ENCODE measurements at places on chromosomes 3 and 15. TPM values are rescaled to one million over a fixed set of nuclear protein-coding genes. Genes with fewer than 3 reads are reported as not detected.

GRCh38 chr3:33186524-33187367 is 31.9 kb downstream of the SUSD5 start:
- H3K36me3 ChIP-seq = no peaks in the 10 kb centered on the region
- H3K27ac ChIP-seq = no peak overlapping the region
- DNase-seq = no peak
- no peaks in the 10 kb centered on the region for H3K4me1 ChIP-seq
- H3K27me3 ChIP-seq = peaks cover 14% of the 10 kb centered on the region

- DNase-seq = no peak
- no peaks in the 10 kb centered on the region for H3K36me3 ChIP-seq
- no peaks in the 10 kb centered on the region for H3K27me3 ChIP-seq
- no peak overlapping the region for H3K4me3 ChIP-seq
- H3K27ac ChIP-seq = no peak overlapping the region
Observed at GRCh38 chr3:144501467-144501866, 529.8 kb downstream of the DIPK2A start.

DNA sequence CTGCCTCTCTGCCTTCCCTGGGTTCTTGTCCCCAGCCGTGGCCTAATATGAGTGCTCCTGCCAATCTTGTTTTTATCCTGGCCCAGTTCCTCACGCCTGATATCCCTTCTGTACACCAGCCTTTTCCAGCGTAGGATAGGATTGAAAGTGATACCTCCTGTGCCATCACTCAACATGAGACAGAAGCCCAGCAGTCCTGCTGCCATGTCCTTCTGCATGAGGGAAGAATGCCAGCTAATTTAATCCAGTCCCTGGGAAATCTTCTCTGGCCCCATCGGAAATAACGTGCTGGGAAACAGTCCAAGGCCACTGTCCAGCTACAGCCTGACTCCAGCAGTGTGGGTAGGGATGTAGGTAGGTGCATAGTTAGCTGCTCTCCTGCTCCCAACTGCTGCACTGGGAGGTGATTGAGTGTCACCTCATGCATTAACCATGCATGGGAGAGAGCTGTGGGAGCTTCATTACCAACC is 92.0 kb upstream of the TPM1 start:
- H3K4me1 ChIP-seq = no peaks in the 10 kb centered on the region
- no peak overlapping the region for H3K27ac ChIP-seq
- DNase-seq = no peak
- no peaks in the 10 kb centered on the region for H3K36me3 ChIP-seq
- no peak overlapping the region for H3K4me3 ChIP-seq
- H3K27me3 ChIP-seq = peaks cover 28% of the 10 kb centered on the region

DNA sequence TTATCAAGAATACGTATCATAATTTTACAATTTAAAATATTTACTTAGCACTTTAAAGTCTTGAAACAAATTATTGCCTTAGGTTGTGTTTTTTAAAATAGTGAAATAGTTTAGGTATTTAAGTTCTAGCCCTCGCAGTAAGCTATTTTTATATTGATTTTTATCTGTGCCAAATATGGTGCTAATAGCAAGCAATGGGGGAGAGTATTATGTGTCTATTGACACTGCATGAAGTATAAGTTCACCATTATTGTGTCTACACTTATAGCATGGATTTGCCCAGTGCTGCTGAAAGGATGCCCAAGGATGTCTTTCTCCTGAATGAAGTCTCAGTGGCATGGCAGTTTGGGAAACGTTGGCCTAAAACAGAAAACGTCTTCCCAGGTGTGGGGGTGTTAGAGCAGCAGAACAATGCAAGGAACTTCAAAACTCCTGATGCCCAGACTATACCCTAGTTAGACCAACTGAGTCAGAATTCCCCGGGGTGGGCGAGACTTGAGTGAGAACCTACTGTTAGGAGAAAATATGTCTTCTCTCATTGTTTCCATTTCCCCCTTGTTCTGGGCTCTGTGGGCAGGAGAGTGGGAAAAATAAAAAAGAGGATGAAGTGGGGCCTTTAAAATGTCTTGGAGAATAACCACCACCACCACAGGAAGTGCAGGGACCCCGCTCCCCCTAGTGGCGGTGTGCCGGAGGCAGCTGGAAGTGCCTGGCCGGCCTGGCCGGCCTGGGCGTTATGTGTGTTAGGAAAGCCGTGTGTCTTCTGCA is 104.2 kb upstream of the SLC7A14 start:
- no peaks in the 10 kb centered on the region for H3K36me3 ChIP-seq
- no peak overlapping the region for H3K4me3 ChIP-seq
- H3K4me1 ChIP-seq = no peaks in the 10 kb centered on the region
- H3K27me3 ChIP-seq = no peaks in the 10 kb centered on the region
- no peak overlapping the region for H3K27ac ChIP-seq
- DNase-seq = peak; percentile 68

GRCh38 chr3:229183-229661 is 32.7 kb downstream of the CHL1 start:
- no peak overlapping the region for H3K4me3 ChIP-seq
- H3K27ac ChIP-seq = no peak overlapping the region
- H3K36me3 ChIP-seq = no peaks in the 10 kb centered on the region
- no peaks in the 10 kb centered on the region for H3K27me3 ChIP-seq
- no peaks in the 10 kb centered on the region for H3K4me1 ChIP-seq

- no peaks in the 10 kb centered on the region for H3K27me3 ChIP-seq
- no peak for DNase-seq
- H3K36me3 ChIP-seq = peaks cover 45% of the 10 kb centered on the region
- peak overlapping the region; percentile 14 for H3K4me3 ChIP-seq
- H3K27ac ChIP-seq = no peak overlapping the region
Observed at GRCh38 chr3:130743354-130743753, 3.3 kb downstream of the PIK3R4 start.

DNA sequence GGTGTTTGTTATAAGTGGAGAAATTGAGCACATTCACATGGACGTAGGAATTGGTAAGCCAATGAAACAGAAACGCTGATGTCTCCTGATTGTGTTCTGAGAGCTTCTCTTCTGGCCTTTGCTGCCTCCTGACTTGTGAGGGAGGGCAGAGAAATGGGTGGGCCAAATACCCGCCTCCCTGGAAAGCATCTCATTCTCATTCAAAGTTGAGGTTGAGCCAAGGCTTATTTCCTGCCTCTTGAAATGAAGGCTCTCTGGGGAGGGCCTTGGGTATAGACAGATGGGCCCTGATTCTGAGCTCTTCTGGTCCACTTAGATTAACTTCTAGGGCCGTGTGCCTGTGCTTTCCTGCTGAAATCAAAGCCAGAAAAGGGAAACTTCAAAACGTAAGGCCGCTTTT is 57.4 kb upstream of the MYZAP start:
- no peak for DNase-seq
- peaks cover 5% of the 10 kb centered on the region for H3K27me3 ChIP-seq
- H3K4me3 ChIP-seq = no peak overlapping the region

DNA sequence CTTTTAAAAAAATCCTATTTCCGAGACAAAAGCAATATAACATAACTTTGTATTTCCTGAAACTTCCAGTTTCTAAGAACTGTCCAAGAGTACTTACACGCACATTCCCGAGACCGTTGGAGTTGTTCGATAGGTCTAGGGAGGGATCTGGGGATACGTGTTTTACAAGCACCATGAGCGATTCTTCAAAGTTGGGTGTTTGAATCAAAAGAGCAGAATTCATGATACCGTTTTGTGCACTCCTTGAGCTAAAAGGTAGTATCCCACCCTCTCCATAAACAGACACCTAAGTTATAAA is 700 bp upstream of the EDEM1 start:
- no peak for DNase-seq
- peak overlapping the region; percentile 100 for H3K4me3 ChIP-seq
- H3K27me3 ChIP-seq = no peaks in the 10 kb centered on the region
- H3K4me1 ChIP-seq = peaks cover 17% of the 10 kb centered on the region
- H3K36me3 ChIP-seq = peaks cover 31% of the 10 kb centered on the region

- no peaks in the 10 kb centered on the region for H3K27me3 ChIP-seq
- no peak overlapping the region for H3K4me3 ChIP-seq
- no peak for DNase-seq
- H3K36me3 ChIP-seq = peaks cover 38% of the 10 kb centered on the region
Observed at GRCh38 chr3:46930945-46931403, 45.6 kb downstream of the CCDC12 start.

DNA sequence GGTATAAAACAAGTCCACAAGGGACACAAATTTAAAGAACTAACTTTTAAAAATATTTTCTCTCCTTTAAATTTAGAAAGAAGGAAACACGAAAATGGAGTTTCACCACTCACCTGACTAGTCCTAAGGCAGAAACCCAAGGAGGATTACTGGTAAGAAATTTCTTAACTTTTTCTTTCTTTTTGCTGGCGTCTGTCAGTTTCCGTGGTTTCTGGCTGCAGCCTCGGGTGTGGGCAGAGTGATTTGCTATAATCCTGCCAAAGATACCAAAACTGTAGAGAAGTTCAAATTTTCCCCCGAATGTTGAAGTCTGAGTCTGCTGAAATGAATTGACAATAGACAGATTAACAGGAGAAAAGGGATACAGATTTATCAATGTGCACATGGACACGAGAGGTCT is 843.6 kb upstream of the ALCAM start:
- no peaks in the 10 kb centered on the region for H3K27me3 ChIP-seq
- H3K27ac ChIP-seq = no peak overlapping the region
- no peak for DNase-seq
- H3K4me3 ChIP-seq = no peak overlapping the region
- no peaks in the 10 kb centered on the region for H3K4me1 ChIP-seq
- H3K36me3 ChIP-seq = no peaks in the 10 kb centered on the region

GRCh38 chr3:141380987-141381386 is 12.7 kb downstream of the ZBTB38 start:
- no peak overlapping the region for H3K4me3 ChIP-seq
- H3K4me1 ChIP-seq = peaks cover 27% of the 10 kb centered on the region
- H3K36me3 ChIP-seq = no peaks in the 10 kb centered on the region
- DNase-seq = no peak
- H3K27me3 ChIP-seq = no peaks in the 10 kb centered on the region

- H3K27ac ChIP-seq = no peak overlapping the region
- no peaks in the 10 kb centered on the region for H3K4me1 ChIP-seq
- H3K36me3 ChIP-seq = no peaks in the 10 kb centered on the region
Observed at GRCh38 chr3:115436767-115437301, 186.5 kb upstream of the GAP43 start.

DNA sequence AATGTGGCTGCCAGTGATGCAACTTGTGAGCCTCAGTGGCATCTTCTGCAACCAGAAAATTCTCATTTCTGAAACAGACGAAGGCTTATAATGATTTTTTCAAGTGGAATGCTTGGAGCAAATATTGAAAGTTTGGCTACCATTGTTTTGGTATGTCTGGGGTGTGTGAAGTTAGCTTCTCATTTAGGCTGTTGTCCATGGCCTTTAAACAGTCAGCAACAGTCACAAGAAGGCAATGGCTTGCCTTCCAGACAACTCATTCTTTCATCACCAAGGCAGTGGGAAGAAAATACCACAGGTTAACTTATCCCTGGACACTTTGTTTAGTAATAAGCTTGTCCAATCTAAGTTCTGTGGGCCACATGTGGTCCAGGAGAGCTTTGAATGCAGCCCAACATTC is 4.7 kb upstream of the BNC1 start:
- no peak overlapping the region for H3K27ac ChIP-seq
- H3K36me3 ChIP-seq = no peaks in the 10 kb centered on the region
- H3K4me1 ChIP-seq = no peaks in the 10 kb centered on the region
- DNase-seq = no peak

- no peaks in the 10 kb centered on the region for H3K36me3 ChIP-seq
- DNase-seq = no peak
- H3K27me3 ChIP-seq = no peaks in the 10 kb centered on the region
- no peak overlapping the region for H3K27ac ChIP-seq
- no peak overlapping the region for H3K4me3 ChIP-seq
- H3K4me1 ChIP-seq = no peaks in the 10 kb centered on the region
Observed at GRCh38 chr3:126961191-126961790, 21.6 kb upstream of the PLXNA1 start.

DNA sequence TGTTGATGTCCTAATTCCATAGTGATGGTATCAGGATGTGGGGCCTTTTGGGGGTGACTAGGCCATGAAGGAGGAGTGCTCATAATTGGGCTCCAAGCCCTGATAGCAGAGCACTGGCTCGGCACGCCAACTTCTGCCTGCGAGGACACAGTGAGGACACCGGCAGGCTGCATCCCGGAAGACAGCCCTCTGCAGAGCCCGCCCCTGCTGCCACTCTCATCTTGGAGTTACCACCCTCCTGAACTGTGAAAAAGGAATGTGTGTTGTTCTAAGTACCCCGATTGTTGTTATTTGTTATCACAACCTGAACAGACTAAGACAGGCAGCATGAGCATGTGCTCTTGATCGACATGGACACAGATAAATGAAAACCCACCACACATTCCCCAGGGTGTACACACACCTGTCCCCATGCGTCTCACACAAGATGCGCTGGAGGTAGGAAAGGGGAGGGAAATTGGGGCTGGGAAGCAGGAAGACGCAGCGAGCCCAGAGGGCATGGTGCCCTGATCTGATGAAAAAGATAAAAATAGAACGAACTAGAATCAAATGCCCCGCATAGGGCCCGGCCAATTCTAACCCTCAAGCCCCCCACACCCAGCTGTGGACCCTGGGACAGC is 40.1 kb downstream of the RPN1 start:
- H3K27ac ChIP-seq = no peak overlapping the region
- H3K36me3 ChIP-seq = no peaks in the 10 kb centered on the region
- no peak overlapping the region for H3K4me3 ChIP-seq
- H3K4me1 ChIP-seq = no peaks in the 10 kb centered on the region

- no peak overlapping the region for H3K27ac ChIP-seq
- no peaks in the 10 kb centered on the region for H3K4me1 ChIP-seq
- H3K27me3 ChIP-seq = no peaks in the 10 kb centered on the region
- H3K4me3 ChIP-seq = no peak overlapping the region
Observed at GRCh38 chr3:158765518-158766205, 33.4 kb upstream of the RARRES1 start.

GRCh38 chr3:99925584-99926230 is 108.0 kb downstream of the CMSS1 start:
- no peak for DNase-seq
- no peak overlapping the region for H3K27ac ChIP-seq
- H3K4me1 ChIP-seq = peaks cover 5% of the 10 kb centered on the region

DNA sequence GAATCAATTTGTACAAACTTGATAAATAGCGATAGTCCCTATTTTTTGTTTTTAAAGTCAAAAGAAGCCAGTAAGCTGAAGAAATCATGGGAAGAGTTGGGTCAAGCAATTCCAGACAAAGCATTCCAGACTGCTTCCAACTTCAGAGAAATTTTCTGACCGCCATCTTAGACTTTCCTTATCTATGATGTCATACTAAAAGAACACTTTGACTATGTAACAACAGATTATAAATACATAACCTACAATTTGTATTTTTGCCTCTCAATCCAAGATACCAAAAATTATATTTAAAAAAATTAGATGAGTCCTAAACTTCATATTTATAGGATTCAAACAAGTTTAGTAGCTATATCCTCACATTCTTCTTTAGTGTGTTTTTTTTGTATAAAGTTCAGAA is 286.2 kb upstream of the KCNH8 start:
- H3K36me3 ChIP-seq = no peaks in the 10 kb centered on the region
- no peak for DNase-seq
- no peaks in the 10 kb centered on the region for H3K27me3 ChIP-seq
- no peaks in the 10 kb centered on the region for H3K4me1 ChIP-seq

The SI gene
- total RNA-seq = not detected

The NECTIN3 gene
- total RNA-seq = 3.0 TPM

The TRH gene
- not detected for total RNA-seq

The HTD2 gene
- total RNA-seq = 9.6 TPM

The TRIM69 gene
- total RNA-seq = 63.5 TPM

The KNG1 gene
- not detected for total RNA-seq

The ADAMTS17 gene
- 1.5 TPM for total RNA-seq

The SPTSSB gene
- total RNA-seq = not detected

Data from activated CD8-positive, alpha-beta T cell treated with anti-CD3 and anti-CD28 coated beads for 36 hours (primary cell).